ENCODE measurements at places on chromosomes 2 and 18.

DNA sequence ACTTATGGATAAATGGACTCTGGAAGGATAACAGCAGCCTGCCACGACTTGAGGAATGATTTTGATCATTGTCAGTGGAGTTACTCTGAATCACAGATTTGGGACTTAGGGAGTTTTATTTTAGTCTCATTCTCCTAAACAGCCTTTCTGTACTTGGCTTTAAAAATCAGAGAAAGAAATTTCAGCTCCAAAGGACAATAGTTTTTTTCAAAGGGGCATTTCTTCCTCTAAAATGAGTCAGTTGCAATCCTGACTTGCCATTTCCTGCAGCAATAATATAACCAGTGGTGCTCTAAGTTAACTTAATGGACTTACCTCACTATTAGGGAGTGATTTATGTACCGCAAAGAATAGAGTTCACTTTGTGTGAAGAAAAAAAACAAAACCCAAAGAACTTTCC is 35.1 kb upstream of the MTX2 start:
- DNase-seq, result no peak

DNA sequence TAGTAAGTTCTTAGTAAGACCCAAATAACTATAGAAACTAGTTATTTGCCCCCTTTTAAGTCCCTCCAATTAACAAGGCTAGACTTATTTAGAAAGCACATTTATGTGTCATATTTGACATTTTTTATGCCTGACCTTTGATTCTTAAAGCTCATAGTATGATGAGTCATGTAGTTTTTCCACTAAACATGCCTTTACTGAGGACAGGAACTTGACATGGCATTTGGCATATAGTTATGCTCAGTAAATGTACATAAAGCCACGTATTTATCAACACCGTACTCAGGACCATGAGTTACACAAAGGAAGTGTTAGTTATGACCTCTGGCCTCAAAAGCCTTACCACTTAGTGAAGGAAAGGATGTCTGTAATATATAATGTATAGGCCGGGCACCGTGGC is 78.9 kb downstream of the GNAL start:
- DNase-seq, result no peak

- DNase-seq, result no peak
Observed at GRCh38 chr2:229511524-229511923, 202.8 kb downstream of the DNER start.

DNA sequence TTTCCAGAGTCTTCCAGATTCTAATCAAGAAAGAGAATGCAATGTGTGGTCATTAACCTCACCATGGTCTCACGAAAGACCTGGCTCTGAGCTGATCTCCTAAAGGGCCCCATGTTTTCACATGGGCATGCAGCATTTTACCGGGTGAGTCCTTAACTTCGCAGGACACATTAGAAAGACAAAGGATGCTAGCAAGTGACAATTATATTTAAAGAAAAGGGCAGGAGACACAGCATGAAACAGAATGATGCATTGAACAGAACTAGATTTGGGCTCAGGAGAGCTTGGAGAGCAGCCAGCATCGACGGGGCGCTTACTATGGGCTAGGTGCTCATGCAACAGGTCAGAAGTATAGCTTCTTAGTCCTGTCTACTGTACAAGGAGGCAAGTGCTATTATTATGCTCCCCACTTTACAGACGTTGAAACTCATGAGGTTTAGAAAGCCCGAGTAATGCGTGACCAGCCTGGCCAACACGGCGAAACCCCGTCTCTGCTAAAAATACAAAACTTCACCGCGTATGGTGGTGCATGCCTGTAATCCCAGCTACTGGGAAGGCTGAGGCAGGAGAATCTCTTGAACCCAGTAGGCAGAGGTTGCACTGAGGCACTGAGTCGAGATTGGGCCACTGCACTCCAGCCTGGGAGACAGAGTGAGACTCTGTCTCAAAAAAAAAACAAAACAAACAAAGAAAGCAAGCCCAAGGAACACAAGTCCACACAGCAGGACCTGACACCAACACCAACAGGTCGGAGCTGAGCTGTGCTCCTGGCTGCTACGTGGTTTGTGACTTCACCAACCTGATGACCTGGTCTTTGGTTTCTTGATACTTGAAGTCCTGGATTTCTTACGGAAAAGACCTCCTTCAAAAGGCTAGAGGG is 16.1 kb downstream of the MBP start:
- DNase-seq, result no peak

DNA sequence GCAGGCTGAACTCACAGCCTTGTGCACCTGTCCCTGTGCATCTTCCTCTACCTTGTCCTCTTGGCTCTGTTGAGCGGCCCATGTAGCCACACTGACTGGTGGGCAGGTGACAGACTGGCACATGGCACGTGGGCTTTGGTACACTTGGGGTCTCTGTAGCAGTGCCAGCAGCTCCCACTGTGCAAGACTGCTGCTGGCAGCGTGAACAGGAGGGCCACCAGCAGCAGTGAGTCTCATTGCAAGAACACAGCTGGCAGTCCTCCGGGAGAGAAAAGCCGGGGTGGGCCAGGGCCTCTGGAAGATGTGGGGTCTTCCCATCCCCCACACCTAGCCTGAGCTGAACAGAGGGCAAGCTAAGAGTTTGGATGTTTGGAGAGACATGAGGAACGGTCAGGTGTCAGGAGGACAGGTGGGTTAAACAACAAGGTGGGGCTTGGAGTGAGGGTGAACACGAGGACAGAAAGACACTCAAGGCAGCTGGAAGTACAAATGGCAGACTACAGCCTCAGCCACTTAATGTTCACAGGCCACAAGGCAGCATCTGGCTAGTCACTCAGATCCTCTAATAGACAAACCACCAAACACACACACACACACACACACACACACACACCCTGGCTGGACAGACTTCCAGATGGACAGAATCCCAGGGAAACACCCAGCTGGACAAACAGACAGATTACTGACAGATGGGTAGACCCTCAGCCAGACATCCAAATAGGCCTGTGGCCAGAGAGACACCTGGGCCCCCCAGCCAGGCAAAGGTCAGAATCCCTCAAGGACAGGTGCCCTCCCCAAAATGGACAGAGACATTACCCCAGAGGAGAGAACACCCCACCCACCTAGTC is 2.3 kb upstream of the PTPN18 start:
- no peak for DNase-seq

- DNase-seq, result no peak
Observed at GRCh38 chr2:171762879-171763573, 75.8 kb downstream of the DYNC1I2 start.

DNA sequence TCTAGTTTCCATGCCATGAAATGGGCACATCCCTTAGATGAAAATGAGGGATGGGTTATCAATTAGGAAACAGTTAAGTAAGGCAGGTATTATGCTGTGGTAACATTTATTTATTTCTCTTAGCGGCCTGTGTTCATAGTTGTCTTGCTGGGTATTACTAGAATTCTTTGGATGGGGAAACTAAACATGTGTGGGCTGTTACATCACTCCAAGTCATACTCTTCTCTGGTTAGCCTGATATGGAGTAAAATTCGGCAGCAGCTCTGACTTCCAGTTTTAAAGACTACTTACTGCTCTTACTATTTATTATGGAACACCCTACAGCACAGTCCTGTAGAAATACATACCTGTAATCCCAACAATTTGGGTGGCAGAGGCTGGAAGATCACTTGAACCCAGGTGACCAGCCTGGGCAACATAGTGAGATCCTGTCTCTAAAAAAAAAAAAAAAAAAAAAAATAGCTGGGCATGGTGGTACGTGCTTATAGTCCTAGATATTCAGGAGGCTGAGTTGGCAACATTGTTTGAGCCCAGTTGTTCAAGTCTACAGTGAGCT is 33.1 kb upstream of the RASGRP3 start:
- no peak for DNase-seq

- DNase-seq, result no peak
Observed at GRCh38 chr2:149587950-149588487, 444 bp upstream of the MMADHC start.

- DNase-seq, result no peak
Observed at GRCh38 chr2:42598656-42599055, 30.2 kb downstream of the MTA3 start.

DNA sequence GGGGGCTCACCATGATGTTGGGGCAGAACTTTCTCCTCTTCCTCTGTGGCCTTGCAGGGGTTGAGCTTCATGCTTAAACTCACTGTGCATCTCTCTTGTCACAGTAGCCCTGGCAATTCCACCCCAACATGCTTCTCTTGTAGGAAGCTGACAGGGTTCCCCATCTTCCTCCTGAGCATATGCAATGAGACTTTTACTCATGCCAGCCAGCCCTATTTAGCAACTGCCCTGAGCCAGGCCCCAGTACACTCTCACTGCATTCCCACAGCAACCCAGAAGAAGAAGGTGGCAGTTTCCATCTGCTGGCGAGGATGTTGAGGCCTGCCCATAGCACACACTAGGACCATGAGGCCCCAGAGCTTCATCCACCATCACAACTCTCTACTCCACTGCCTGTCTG is 72.2 kb upstream of the TEX51 start:
- DNase-seq, result no peak

GRCh38 chr2:166148500-166149400 is 20.9 kb upstream of the SCN1A start:
- DNase-seq, result no peak

- no peak for DNase-seq
Observed at GRCh38 chr2:196263181-196263747, 91.9 kb upstream of the STK17B start.

Measured in NCI-H1105 (cell line).